Bronchial smooth muscle cell (primary cell): ENCODE measurements at places on chromosomes 6 and 20. TPM values are rescaled to one million over a fixed set of nuclear protein-coding genes. Genes with fewer than 3 reads are reported as not detected.

The CD109 gene
- total RNA-seq, result 31.4 and 55.3 TPM in 2 replicates

The IL20RA gene
- total RNA-seq, result 0.17 and 0.32 TPM in 2 replicates

The TFAP2D gene
- total RNA-seq, result not detected in 2 replicates

The UBD gene
- 0.09 and 0.16 TPM in 2 replicates for total RNA-seq

The SSTR4 gene
- not detected in 2 replicates for total RNA-seq

The MYBL2 gene
- 0.09 and 0.47 TPM in 2 replicates for total RNA-seq

The OR2B6 gene
- total RNA-seq, result not detected in 2 replicates

The SPINT3 gene
- total RNA-seq, result not detected in 2 replicates

The SNX21 gene
- 80.1 and 108 TPM in 2 replicates for total RNA-seq

The TREM2 gene
- total RNA-seq, result 0.09 TPM in 1 of 2 replicates, not detected in the other

The CRISP2 gene
- total RNA-seq, result not detected in 2 replicates

The LY6G6D gene
- total RNA-seq, result 0.47 TPM in 1 of 2 replicates, not detected in the other

The CNBD2 gene
- total RNA-seq, result 0.77 and 1.7 TPM in 2 replicates

The MRAP2 gene
- total RNA-seq, result 0.47 TPM in 1 of 2 replicates, not detected in the other

The CALHM4 gene
- not detected in 2 replicates for total RNA-seq

The FOXQ1 gene
- total RNA-seq, result 1.3 and 2.2 TPM in 2 replicates

The WFDC5 gene
- not detected in 2 replicates for total RNA-seq

The TREML1 gene
- total RNA-seq, result not detected in 2 replicates

The ZNF165 gene
- total RNA-seq, result 0.47 and 0.52 TPM in 2 replicates

The TFAP2B gene
- not detected in 2 replicates for total RNA-seq

The CD83 gene
- 1.9 and 2.5 TPM in 2 replicates for total RNA-seq

The SYNDIG1 gene
- total RNA-seq, result not detected in 2 replicates

The ZSCAN31 gene
- total RNA-seq, result 38.8 and 53.0 TPM in 2 replicates

The TMC2 gene
- total RNA-seq, result 0.09 TPM in 1 of 2 replicates, not detected in the other
